Endothelial cell (in vitro differentiated cells): ENCODE measurements at places on chromosomes 4 and X. TPM values are rescaled to one million over a fixed set of nuclear protein-coding genes. Genes with fewer than 3 reads are reported as not detected.

- H3K4me3 ChIP-seq: no peak overlapping the region
- H3K27ac ChIP-seq: no peak overlapping the region
- no peaks in the 10 kb centered on the region for H3K27me3 ChIP-seq
- no peak for DNase-seq
- peaks cover 14% of the 10 kb centered on the region for H3K4me1 ChIP-seq
- no peaks in the 10 kb centered on the region for H3K36me3 ChIP-seq
Observed at GRCh38 chr4:67035501-67035900, 509.8 kb downstream of the CENPC start.

DNA sequence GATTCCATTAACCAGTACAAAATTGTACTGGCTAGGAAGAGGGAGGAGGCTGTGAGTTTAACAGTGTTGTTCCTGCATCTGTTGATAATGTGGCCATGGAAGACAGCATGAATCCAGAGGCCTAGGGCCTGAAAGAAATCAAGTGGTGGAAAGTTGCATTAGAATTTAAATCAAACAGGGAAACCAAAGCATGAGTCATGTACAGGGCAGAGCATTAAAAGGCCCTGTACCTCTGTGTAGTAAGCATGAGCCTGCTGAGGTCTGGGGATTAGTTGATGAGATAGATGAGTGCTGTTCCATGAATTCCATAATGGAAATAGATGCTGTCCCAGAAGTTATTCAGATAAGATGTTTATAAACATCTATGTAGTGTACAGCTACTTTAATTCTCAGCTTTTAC lies 58.3 kb downstream of the MID1IP1 start:
- H3K4me3 ChIP-seq: no peak overlapping the region
- no peak overlapping the region for H3K27ac ChIP-seq
- no peaks in the 10 kb centered on the region for H3K27me3 ChIP-seq

DNA sequence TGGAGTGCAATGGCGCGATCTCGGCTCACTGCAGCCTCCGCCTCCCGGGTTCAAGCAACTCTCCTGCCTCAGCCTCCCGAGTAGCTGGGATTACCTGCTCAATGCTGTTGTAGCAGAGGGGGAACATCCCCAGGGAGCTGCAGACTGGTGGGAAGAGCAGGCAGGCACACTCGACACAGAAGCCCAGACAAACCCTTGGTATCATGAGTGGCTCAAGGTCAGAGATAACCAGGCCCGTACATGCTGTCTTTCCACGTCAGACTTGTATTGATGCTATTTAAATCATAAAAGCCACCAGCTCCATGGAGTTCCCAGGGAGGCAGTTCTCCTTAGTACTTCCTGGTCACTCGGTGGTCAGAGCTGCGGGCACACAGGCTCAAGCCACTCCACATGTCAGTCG lies 33.2 kb downstream of the TRIML2 start:
- H3K4me1 ChIP-seq: no peaks in the 10 kb centered on the region
- H3K27me3 ChIP-seq: no peaks in the 10 kb centered on the region
- no peaks in the 10 kb centered on the region for H3K36me3 ChIP-seq
- no peak overlapping the region for H3K27ac ChIP-seq
- no peak overlapping the region for H3K4me3 ChIP-seq

DNA sequence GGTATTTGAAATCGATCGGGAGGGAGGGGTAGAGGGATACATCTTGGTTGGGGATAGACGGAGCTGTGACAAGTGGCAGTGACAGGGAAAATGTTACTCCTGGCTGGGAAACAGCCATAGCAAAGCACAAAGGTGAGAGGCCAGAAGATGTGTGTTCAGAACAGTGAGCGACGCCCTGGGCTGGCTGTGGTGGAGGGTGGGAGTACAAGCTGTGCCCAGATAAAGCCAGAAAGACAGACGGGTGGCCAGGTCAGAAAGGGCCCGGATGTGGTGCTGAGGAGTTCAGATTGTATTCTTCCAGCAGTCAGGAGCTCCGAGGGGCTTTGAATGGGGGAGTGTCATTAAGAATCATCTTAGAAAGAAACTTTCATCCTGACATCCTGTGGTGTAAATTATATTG lies 27.9 kb downstream of the CCDC149 start:
- no peak overlapping the region for H3K27ac ChIP-seq
- H3K4me1 ChIP-seq: no peaks in the 10 kb centered on the region
- DNase-seq: no peak
- no peaks in the 10 kb centered on the region for H3K36me3 ChIP-seq

DNA sequence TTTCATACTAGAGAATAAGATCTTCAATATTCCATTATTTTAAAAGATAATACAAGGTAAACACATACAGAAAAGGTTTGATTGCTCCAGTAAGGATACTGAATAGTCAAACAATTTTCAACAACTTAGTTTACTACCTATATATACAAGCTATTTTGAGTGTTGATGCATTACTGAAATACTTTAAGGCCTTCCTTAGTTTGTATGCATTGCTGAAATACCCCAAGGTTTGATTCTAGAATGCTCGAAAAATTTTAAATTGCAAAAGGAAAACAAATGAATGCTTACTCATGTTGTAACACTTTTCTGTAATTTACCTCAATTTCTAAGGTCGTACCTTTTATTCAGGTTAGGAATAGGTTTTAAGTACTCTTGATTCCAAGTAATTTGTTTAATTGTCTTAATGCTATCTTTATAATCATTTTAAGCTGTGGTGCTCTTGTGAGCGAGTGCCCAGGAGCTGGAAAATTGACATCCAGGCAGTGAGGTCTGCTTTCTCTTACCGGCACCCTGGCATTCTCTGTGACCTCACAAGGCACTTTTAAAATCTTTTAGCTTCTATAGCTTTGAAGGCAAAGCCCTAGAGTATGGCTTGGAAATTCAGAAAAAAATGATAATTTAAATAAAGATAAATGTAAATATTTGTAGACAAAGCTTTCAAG lies 114.0 kb downstream of the BMPR1B start:
- H3K27ac ChIP-seq: no peak overlapping the region
- H3K4me3 ChIP-seq: no peak overlapping the region
- no peak for DNase-seq
- no peaks in the 10 kb centered on the region for H3K36me3 ChIP-seq
- no peaks in the 10 kb centered on the region for H3K27me3 ChIP-seq

DNA sequence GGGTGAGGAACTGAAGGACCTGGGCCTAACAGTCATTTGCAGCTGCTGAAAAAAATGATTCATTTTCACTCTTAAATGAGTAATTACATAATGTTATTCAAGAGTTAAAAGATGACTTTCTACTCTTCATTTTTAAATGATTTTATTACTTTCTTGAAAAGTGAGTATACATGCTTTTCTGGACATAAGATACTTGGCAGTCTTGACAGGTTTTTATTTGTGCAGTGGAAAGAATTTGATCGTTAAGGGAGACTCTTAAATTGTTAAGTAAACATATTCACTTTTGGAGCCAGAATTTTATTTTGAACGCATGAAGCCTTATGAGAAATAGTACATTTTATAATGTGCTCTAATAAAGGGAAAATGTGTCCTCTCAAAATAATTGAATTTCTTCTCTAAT lies 245.7 kb downstream of the TENM3 start:
- H3K36me3 ChIP-seq: no peaks in the 10 kb centered on the region
- no peak overlapping the region for H3K27ac ChIP-seq
- DNase-seq: no peak
- H3K4me1 ChIP-seq: no peaks in the 10 kb centered on the region

DNA sequence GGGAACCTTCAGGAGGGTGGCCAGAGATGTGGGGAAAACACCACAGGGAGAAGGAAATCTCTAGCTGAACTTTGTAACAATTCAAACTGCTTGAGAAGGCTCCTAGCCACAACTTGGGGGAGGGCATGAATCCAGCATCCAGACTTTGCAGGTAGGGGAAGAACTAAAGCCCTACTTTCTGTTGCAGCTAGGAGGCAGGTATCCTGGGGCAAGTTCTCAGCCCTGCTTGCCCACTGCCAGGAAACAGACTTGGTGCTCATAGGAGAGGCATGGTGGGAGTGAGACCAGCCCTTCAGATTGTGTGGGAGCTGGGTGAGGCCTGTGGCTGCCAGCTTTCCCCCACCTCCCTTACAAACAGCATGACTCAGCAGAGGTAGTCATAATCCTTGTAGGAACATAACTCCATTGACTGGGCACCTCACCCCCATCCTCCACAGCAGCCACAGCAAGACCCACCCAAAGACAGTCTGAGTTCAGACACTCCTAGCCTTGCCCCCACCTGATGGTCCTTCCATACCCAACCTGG lies 209.5 kb upstream of the CPEB2 start:
- H3K27me3 ChIP-seq: no peaks in the 10 kb centered on the region
- no peak overlapping the region for H3K4me3 ChIP-seq
- peaks cover 5% of the 10 kb centered on the region for H3K4me1 ChIP-seq

DNA sequence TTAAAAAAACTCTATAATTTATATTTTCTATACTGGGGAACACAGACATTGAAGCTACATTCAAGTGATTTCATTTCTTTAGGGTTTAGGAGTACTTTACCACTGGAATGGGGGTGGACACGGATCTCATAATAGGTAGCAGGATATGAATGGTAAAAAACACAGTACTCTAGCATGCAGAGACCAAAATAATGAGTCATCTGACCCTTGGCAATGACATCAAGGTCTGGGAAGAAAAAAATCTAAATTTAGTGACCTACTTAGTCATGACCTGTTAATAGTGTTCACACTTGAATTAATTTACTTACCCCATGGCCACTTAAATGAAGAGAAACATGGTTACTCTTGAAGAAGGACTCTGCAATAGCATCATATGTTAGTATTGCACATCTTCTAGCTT lies 187.9 kb downstream of the EPHA5 start:
- H3K36me3 ChIP-seq: no peaks in the 10 kb centered on the region
- H3K4me1 ChIP-seq: peaks cover 10% of the 10 kb centered on the region
- DNase-seq: no peak
- H3K27me3 ChIP-seq: no peaks in the 10 kb centered on the region
- no peak overlapping the region for H3K4me3 ChIP-seq

GRCh38 chr4:32073542-32073941 lies 1353.4 kb downstream of the PCDH7 start:
- no peaks in the 10 kb centered on the region for H3K27me3 ChIP-seq
- H3K4me1 ChIP-seq: no peaks in the 10 kb centered on the region
- DNase-seq: no peak
- no peak overlapping the region for H3K4me3 ChIP-seq
- H3K36me3 ChIP-seq: no peaks in the 10 kb centered on the region

- peaks cover 1% of the 10 kb centered on the region for H3K27me3 ChIP-seq
- H3K27ac ChIP-seq: no peak overlapping the region
- no peak overlapping the region for H3K4me3 ChIP-seq
- H3K36me3 ChIP-seq: no peaks in the 10 kb centered on the region
- no peaks in the 10 kb centered on the region for H3K4me1 ChIP-seq
Observed at GRCh38 chrX:13666836-13667235, 13.9 kb downstream of the TCEANC start.

DNA sequence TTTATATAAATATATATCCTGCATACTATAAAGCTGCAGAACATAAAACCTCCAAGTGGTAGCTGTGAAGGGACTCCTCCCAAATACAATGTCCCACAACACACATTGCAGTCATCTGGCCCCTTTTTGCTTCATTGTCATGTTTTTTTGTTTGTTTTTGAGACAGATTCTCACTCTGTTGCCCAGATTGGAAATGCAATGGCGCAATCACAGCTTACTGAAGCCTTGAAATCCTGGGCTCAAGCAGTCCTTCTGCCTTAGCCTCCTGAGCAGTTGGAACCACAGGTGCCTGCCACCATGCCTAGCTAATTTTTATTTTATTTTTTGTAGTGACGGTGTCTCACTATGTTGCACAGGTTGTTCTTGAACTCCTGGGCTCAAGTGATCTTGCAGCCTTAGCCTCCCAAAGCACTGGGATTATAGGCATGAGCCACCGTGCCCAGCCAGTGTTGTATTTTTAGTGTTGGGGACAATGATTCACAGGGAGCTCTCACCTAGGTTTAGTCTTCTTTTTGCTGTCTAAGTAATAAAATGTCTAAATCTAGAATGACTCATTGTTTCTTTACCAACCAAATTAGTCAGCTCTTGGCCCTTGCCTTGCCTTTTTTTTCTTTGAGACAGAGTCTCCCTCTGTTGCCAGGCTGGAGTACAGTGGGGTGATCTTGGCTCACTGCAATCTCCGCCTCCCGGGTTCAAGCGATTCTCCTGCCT lies 24.0 kb upstream of the XIAP start:
- peaks cover 1% of the 10 kb centered on the region for H3K27me3 ChIP-seq
- no peak overlapping the region for H3K27ac ChIP-seq
- H3K4me3 ChIP-seq: no peak overlapping the region
- H3K36me3 ChIP-seq: no peaks in the 10 kb centered on the region

GRCh38 chr4:21544415-21544814 lies 404.2 kb downstream of the KCNIP4 start:
- no peaks in the 10 kb centered on the region for H3K36me3 ChIP-seq
- no peak for DNase-seq
- H3K27ac ChIP-seq: no peak overlapping the region
- no peaks in the 10 kb centered on the region for H3K4me1 ChIP-seq
- H3K27me3 ChIP-seq: no peaks in the 10 kb centered on the region

DNA sequence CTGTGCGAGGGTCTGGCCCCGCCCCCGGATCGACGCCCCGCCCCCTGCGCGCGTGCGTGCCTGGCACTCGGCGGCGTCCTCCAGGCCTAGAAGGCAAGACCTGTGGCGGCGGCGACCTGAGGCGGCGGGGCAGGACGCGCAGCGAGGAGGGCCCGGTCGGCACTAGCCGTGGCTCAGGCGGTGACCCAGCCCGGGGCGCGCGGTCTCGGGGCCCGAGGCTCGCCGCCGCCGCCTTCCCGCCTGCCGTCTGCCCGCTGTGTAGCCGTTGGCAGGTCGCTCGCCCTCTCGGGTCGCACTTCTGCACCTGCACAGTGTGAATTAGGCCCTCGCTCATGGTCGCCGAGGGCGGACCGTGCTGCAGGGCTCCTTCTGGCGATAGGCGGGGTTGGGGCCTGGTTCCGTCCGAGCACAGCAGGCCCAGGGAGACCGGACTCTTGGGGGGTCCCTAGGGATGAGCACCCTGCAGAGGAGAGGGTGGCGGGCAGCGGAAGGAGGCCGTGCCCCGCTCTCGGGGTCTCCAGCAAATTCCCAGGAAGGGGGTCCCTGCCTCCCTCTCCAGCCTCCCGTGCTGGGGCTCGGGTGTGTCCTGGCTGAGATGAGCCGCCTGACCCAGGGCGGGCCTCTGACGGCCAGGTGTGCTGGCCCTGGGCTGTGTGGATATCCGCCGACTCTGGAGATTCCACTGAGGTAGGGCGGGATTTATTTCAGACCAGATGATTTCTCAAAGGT lies 557 bp upstream of the FAM53A start:
- H3K27ac ChIP-seq: no peak overlapping the region
- DNase-seq: no peak
- H3K4me1 ChIP-seq: no peaks in the 10 kb centered on the region

The ADAMTS3 gene
- total RNA-seq: 7.4 TPM

The FABP2 gene
- total RNA-seq: not detected

The ANK2 gene
- total RNA-seq: 47.2 TPM

The RTL9 gene
- total RNA-seq: not detected

The PWWP3B gene
- 0.21 TPM for total RNA-seq
